Muscle of back (tissue), 13 donors: ENCODE measurements at places on chromosomes 11 and 22. TPM values are rescaled to one million over a fixed set of nuclear protein-coding genes. Genes with fewer than 3 reads are reported as not detected.

Gene MRGPRX3
- not detected for polyA plus RNA-seq

Gene B4GAT1
- 24.5 TPM for polyA plus RNA-seq

DNA sequence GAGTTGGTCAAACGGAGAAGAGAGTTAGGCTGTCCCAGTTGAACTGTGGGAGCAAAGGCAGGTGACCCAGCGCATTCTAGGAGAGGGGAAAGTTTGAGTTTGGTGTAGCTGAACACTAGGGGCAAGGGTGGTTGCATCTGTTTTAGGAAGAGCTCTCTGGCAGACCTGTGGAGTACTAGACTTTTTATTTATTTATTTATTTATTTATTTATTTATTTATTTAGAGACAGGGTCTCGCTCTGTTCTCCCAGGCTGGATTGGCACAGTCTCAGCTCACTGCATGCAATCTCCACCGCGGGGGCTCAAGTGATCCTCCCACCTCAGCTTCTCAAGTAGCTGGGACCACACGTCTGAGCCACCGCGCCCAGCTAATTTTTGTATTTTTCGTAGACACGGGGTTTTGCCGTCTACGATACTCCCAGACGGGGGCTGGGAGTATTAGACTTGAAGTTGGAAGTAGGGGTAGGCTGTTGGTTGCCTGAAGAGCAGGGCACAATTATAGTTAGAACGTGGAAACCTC, 950 bp upstream of the ACER3 start:
- no peak for DNase-seq

Gene MYBPC3
- polyA plus RNA-seq, result 0.32 TPM

DNA sequence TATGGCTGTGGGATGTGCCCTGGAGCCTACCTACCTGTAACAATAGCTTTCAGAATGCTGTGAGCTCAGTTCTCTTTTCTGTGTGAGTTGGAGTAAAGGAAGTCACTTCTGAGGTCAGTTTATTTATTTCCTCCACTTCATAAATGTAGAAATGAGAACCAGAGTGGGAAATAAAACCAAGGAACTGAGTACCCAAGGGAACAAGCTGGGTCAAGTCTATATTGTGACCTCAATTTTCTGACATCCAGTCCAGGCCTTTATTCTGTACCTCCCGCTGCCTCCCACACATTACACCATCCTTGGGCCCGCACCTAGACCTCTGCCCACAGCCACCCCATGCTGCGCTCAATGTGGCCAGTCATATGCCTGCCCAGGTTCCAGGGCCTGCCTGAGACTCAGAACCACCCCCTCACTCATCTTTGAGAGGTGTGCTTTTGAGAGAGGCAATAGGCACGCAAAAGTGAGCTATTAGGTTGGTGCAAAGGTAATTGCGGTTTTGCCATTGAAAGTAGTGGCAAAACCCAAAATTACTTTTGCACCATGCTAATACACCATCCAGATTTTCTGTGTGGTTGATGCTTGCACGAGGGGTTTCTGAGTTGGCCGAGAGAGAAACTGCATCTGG, 9.8 kb downstream of the MS4A6E start:
- DNase-seq, result no peak

DNA sequence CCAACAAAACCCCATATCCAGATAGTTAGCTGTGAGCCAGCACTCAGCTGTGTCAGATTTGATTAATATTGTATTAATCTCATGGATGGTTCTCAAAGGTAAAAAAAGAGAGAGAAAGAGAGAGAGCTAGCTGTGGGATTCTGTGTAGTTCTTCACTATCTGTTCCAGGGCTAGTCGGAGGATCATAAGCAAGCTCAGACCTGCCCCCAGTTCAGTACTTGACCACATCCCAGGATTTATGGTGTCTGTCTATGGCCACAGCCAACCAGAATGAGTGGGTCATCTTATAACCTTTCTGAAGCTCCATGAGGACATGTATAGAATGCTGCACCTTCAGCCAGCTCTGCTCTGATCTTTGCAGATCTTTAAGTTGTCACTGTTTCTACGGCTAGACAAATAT, 13.5 kb upstream of the B3GNT6 start:
- no peak for DNase-seq

DNA sequence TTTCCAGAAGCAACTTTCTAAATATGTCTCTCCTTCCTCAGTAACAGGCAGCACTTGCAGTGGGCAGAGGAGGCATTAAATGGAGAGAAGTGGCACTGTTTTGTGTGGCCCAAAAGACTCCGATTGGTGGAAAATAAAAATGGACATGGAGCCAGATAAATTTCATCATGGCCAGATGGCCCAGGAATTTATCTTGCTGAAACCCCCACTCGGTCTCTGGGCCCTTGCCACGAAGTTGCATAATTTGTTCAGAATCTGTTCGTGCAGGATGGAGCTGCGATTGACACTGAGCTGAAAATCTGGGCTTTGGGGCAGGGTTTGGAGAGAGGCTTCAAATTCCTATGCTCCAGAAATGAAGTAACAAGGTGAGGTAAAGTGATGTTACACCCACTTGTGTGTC, 65.5 kb downstream of the C11orf91 start:
- DNase-seq, result peak; percentile 51

DNA sequence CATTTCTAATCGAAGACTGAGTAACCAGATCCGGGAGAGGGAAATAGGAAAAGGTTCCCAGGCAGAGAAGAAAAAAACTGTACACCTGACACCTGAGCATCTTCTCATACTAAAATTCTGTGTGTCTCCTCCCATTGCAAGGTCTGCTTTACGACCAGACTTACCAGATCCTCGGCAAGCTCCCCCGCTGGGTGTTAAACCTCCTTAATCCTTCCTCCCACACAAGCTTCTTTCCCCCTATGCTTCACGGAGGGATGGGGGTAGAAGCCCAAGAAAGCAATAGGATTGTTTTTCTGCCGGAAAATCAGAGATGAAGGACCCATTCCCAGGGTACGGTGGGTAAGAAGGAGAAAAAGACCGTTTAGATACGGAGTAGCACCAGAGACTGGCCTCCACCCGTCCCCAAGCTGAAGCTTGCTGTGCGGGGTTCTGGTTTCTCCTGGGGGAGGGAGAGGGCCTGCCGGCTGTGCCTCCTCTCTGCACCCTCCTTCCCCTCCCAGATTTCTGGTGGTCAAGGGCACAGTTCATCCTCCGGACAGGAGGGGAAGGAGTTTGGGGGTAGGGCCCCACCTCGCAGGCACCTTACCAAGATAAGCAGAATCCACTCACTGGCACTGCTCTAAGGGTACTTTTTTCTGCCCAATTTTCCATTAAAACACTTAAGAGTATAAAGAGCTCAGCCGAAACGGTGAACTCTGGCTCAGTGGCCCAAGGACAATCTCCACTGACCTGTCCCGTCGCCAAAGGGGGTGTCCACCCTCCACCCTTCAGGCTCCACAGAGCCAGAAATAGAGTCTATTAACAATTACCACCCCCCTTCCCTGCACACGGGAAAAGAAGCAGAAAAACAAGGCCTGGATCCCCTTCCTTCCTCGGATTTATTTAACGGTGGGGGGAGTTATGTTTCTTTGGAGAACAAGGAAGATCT, 1.2 kb downstream of the TOB2 start:
- DNase-seq, result peak; percentile 59

Gene ANO1
- 13.5 TPM for polyA plus RNA-seq

- DNase-seq, result no peak
These were observed 95.4 kb downstream of the DHCR7 start for GRCh38 chr11:71352748-71353147.

- no peak for DNase-seq
These were observed 90.7 kb downstream of the MORC2 start for GRCh38 chr22:30877662-30878515.

GRCh38 chr11:116665523-116665922, 107.3 kb downstream of the BUD13 start:
- DNase-seq, result no peak

Gene SCGB1C1
- polyA plus RNA-seq, result not detected

DNA sequence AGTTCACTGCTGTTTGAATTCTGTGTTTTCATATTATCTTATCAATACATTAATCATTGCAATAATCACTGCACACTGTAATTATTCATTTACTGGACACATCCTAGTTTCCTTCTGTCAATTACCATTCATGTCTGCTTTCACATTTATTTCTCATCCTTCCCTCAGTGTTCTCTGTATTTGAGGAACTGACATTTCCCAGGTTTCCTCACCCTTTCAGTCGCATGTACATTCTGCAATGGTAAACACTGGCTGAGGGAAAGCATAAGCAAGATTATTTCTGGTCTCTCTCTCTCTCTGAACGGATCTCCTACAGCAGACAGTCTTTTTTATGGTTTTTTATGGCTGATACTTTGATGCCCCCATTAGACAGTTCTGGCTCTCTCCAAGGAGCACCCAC, 4.2 kb upstream of the HBD start:
- no peak for DNase-seq

DNA sequence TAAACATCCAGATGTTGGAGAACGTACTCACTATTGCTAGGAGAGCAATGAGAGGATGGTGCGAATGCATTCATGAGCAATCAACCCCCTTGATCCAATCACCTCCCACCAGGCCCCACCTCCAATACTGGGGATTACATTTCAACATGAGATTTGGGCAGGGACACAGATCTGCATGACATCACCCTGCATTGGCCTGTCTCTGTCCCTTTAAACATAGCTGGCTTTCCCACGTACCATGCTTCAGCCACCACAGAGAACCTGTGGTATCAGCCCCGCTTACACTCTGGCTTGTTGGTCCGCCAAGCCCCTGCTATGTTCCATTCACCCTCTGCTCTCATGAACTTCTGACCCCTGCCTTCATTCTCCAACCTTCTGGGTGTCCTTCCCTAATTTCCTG, 157.5 kb upstream of the E2F8 start:
- DNase-seq, result no peak

DNA sequence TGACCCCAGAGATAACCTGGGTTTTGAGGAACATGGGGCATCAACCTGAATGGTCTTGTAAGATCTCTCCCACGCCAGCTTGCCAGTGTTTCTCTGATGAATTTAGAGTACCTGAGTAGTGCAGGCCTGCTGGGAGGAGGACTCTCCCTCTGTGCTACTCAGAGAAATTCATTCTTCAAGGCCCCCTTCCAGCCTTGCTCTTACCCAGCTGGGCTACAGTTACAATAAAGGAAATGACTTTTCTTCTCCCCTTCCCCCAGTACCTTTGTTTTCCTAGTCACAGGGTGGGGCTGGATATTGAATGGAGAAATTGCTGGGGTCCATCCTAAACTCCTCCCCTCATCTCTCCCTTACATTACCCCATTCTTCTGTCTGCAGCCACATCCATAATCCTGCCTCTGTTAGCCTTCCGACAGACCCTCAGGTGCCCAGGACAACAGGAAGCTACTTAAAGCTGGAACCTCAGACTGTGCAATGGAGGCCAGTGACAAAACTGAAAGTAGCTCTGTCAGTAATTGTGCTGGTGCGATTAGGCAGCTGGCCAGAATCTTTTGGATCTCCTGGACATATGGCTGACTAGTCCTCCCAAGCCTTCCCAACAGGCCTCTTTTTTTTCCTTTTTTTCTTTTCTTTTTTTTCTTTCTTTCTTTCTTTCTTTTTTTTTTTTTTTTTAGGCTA, 17.4 kb downstream of the LIMK2 start:
- DNase-seq, result peak; percentile 51

DNA sequence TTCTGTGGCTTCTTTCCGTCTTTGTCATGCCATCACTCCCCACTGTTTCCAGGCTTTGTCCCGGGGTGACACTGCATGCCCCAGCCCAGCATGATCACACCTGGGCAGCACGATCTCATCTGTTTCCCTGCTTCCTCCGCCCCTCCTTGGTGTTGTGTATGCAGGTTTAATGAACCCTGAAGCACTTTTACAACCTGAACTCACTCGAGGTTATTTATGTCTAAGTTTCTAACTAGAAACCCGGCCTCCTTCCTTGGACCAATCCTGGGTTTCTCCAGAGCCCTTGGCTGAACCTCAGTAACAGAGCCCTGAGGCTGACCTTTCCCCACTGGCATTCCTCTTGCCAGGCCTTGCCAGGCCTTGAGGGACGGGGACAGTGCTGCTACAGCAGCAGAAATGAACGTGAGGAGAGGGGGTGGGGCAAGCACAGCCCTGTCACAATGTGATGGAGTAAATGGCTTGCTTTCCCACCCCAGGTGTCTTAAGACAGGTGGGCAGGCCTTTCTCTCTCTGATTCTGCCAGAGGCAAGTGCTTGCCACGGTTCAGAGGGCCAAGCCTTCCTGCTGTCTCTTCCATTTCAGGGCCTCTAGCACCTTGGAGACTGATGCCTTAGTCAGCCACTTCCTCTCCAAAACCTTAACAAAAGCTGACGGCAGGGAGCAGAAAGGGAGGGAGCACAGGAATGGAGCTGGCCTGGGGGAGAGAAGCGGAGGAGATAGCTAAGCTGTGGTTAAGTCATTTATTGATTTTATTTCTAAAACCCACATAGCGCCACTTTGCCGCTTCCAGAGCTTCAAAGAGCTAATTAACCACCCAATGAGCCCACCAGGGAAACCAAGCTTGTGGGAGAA, 3.1 kb upstream of the PYGM start:
- no peak for DNase-seq

Gene GDPD4
- polyA plus RNA-seq, result 0.39 TPM

DNA sequence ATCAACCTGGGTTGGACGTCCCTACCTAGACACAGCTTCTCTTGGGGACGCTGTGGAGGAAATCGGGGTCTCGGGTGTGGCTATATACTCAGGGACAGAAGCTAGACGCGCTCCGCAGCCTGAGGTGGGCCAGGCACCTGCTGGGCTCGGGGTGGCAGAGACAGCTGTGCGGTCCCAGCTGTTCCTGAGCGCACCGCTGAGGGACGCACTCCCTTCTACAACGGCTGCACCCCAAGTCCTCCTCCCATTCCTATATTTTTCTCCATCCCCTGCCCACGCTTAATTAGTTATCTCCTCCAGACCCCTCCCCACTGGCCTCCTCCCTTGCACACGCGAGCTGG, 188 bp upstream of the MTNR1B start:
- no peak for DNase-seq
